Stimulated activated CD4-positive, alpha-beta T cell treated with anti-CD3 and anti-CD28 coated beads, Interleukin-15, amount 100 ng/mL, for 48 hours (primary cell): ENCODE measurements at places on chromosomes 11 and 22.
A peak's percentile ranks its signal among the peaks of the same experiment; 100 is the strongest.

DNA sequence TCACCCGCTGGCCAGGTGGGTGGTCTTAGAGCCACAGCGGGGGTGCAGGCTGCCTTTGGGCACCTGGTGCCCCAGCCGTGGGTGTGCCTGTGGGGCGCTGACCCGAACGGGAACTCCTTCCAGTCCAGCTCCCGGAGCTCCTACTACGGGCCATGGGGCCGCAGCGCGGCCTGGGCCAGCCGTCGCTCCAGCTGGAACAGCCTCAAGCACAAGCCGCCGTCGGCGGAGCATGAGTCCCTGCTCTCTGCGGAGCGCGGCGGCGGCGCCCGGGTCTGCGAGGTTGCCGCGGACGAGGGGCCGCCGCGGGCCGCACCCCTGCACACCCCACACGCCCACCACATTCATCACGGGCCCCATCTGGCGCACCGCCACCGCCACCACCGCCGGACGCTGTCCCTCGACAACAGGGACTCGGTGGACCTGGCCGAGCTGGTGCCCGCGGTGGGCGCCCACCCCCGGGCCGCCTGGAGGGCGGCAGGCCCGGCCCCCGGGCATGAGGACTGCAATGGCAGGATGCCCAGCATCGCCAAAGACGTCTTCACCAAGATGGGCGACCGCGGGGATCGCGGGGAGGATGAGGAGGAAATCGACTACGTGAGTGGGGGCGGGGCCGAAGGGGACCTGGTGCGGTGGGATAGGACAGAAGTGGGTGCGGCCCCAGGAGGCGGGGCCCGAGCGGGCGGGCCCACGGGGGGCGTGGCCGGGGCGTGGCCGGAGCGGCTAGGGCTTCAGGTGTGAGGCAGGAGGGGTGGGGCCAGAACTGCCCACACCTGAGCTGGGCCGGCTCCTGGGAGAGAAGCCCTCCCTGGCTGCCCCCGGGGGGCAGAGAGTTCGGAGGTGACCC is 91.5 kb downstream of the CACNA1I start:
- DNase-seq, result peak; percentile 71

DNA sequence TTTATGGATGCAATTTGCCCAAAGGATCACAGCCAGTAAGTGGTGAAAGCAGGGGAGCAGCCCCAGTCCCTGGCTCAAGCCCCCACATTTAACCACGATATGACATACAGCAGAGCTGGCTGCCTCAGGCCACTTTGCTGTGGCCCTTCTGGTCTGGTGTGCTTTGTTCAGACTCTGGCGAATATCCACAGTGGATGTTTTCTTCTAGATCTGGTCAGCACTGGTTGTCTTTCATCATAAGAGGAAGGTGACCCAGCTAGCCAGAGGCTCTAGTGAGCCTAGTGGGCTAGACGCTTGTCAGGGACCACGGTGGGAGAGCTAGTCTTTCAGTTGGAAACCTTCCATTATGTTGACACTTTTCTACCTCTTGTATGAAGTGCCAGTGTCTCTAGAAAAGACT is 42.5 kb downstream of the DGCR2 start:
- no peak for DNase-seq

DNA sequence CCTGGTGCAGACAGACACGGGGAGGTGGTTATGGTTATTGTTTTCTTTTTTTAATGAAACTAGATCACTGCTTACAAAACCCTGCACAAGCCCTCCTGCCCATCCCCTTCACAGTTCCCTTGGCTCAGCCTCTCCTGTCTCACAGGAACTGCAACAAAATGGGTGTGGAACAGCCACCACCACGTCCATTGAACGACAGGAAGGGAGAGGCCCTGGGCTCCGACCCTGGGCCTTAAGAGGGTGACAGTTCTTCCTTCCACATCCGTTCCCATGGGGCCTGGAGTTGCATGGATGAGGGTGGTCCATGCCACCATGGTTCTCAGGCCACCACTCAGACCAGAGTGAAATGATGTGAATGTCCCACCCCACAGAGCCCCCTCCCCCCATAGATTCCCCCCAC is 15.7 kb downstream of the PRPF19 start:
- no peak for DNase-seq

- no peak for DNase-seq
These were observed 72.7 kb downstream of the IGLL5 start for GRCh38 chr22:22960307-22960706.

DNA sequence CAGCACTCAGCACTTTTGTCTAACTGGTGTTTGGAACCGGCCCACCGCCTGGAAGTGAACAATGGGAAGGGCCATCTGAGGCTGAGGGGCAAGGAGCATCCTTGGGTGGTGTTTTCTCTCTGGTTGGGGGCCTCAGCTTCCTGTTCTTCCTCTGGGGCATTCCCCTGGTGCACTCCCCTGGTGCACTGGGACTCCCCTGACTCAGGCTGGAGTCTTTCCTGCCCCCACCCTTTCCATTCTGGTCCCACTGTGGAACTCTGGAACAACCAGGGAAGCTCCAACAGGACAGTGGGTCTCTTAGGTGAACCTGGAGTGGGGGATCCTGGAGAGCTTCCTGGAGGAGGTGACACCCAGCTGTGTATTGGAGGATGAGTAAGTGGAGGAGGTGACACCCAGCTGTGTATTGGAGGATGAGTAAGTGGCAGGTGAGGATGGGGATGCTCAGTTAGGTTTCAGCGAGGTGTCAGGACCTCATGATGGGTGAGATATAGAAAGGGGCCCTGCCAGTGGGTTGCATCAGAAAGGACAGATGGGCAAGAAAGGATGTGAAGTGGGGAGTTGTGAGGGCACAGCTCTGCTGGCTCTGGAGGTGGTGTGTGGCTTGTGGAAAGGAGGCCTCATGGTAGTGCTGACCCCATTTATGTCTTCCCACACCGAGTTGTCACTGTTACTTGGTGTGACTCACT is 132.1 kb downstream of the OSBP2 start:
- DNase-seq, result no peak

DNA sequence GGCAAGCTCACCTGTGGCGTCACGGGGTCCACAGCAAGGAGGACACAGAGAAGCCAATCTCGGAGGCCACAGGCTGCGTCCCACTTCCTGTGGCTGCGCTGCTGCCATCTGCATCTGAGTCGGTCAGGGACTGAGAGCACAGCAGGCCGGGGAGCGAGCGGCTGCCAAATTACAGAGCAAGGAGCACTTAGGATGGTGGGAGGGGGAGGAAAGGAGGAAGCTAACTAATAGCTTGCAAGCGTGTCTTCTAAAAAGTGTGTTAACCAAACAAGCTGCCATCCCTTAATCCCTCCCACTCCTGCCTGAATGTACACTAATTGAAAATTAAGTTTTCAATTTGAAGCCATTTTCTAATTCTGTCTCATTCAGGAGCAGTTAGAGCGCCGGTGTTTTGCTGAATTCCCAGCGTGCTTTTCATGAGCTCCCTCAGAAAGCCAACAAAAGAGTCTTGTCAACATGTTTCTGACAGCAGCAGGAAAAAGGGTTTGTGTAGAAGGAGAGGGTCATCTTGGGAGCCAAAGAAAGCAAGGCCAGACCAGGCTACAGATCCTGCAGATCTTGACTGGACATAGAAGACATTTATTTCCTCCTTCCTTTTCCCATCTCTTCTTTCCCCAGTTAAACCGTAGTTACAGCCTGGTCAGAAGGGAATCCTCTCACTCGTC is 42.4 kb upstream of the API5 start:
- DNase-seq, result no peak

DNA sequence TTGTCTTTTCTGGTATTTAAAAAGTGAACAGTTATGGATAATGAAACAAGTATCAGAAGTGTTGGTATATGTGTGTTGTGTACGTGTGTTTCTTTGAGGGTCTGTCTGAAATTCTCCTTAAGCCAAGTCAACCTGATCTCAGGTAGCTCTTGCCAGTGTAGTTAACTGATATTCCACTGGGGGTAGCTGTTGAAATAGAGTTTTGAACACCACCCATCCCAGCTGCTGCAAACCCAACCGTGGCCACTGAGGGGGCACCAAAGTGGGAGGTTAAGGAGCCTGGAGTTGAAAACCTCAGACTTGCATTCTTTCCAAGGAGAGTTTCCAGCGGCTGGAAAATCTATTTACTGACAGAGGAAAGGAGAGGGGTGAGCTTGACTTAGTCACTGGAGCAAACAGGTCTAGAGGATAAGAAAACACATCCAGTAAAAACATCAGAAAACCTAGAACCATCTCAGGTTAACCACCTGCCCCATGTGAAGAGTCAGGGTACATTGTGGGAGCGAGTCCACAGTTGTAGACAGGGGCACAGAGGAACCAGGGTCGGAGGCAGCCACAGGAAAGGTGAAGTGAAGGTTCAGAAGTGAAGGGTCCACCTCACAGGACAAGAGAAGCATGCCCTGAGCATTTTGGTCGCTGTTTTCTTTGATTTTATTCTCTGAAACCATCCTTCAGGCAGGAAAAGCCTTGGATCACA is 8.8 kb upstream of the CUL5 start:
- peak; percentile 4 for DNase-seq

DNA sequence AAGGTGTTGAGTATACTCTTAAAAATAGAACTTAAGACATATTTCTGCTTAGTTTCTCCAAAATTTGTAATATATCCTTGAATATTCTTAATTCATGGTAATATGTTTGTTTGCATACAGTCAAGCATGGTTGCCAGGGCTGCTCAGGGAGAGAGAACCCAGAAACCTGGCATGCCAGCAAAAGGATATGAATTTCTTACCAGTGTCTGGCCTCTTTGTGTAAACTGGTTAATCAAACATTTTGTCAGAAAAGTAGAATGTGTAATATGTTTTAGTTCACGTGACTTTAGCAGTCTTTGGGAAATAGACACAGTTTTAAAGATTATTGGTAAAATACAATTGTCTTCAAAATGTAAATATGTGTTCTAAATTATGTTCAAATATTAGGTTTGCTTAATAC is 101.6 kb downstream of the AASDHPPT start:
- no peak for DNase-seq

DNA sequence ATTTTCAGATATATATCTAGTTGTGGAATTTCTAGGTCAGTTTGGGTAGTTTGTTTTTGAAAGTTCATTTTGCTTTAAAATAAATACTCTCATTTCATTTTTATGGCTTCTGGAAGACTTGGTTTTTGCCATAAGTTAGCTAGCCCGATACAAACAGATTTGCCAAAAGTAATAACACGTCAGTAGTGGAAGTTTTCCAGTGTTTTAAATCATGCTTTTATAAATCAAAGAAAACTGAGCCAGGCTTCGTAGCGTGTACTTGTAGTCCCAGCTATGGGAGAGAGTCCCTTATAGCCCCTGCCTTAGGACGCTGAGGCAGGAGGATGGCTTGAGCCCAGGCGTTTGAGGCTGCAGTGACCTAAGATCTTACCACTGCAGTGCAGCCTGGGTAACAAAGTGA is 21.7 kb upstream of the MICALL1 start:
- no peak for DNase-seq

DNA sequence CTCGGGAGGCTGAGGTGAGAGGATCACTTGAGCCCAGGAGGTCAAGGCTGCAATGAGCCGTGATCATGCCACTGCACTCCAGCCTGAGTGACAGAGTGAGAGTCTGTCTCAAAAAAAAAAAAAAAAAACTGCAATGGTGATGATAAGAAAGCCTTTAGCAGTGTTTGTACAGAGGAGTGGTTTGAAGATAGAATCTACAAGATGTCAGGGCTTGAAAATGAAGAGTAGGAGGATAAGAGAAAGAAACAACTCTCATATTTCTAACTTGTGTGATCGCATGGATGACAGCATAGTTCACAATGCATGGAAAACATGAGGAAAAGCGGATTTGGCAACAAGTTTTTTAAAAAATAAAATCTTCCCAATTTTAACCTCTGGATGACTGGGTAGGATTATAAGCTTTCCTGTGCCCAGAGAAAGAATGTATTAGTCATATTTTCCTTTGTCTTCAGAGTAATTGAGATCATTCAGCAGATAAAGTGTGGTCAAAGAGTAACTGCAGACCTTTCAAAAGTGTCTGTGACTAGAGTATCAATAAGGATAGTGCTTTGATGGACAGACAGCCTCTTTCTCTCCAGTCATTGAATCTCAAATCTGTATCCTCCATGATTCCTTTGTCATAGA is 328.1 kb downstream of the CASP12 start:
- DNase-seq, result no peak

- peak; percentile 84 for DNase-seq
These were observed 3.9 kb downstream of the SH3BP1 start for GRCh38 chr22:37643225-37643847.

GRCh38 chr11:114964676-114965214 is 286.4 kb downstream of the NXPE2 start:
- DNase-seq, result no peak

DNA sequence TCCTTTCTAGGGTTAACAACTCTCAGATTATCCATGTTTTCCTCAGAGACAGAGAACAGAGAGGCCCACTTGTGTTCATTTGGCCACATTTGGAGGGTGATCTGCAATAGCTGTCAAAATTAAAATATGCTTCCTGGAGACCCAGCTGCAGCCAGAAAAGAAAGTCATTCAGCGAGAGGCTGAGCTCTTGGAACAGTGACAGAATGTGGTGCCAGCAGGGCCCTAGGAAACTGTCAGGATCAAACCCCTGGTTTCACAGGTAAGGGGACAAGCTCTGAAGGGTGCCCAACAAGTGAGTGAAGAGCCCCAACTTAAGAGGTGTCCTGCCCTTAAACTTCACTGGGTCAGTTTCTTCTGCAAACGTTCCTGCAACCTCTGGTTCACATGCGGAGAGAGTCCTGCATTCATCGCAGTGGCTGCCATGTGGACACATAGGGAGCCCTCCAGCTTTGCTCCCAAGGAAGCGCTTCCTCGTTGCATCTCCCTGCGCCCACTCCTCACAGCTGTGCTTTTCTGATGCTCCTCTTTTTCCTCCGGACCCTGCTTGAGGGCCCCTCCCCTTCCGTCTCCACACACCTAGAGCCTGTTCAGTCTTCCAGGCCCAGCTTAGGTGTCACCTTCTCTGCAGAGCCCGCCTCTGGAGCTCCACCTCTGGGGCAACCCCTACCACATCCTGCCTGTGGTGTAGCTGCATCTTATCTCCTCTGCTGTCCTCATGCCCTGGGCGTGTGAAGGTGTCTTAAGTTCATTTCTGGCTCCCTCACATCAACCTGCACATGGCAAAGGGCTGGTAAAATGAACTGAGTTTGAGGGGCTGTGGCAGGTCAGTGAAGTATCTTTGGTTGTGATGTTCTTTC is 3.9 kb downstream of the UCP3 start:
- peak; percentile 72 for DNase-seq
